ENCODE measurements at places on chromosomes 7 and 10.
A peak's percentile ranks its signal among the peaks of the same experiment; 100 is the strongest.

- DNase-seq: no peak
These were observed 93.0 kb downstream of the PCDH15 start for GRCh38 chr10:54708021-54708420.

GRCh38 chr10:43376046-43376635 lies 4.7 kb downstream of the FXYD4 start:
- DNase-seq: no peak

GRCh38 chr7:50791938-50792341 lies 9.2 kb upstream of the GRB10 start:
- no peak for DNase-seq

DNA sequence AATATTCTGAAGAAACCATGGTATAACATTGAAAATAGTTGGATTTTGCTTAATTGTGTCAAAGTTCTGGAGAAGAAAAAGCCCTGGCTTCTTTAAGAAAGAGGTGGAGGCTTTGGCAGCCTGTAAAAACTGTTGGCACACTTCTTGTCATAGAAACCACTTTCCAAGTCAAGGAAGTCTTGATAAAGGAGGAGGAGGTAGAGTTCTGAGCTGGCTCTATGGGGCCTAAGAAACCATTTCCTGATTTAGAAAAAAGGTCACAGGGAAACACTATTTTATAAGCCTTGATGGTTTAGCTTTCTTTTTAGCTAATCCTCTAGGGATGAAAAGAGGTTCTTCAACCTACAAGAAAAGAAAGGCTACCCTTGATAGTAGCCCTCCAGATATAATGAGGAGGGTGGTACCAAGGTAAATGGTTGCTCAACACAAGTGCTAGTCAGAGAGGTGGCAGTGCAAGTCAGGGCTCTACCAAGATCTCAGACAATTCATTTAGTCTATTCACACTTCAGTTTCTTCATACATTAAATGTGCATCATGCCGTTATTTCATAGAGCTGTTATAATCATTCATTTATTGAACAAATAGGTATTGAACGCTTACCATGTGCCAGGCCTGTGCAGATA lies 346.9 kb downstream of the RNLS start:
- no peak for DNase-seq

DNA sequence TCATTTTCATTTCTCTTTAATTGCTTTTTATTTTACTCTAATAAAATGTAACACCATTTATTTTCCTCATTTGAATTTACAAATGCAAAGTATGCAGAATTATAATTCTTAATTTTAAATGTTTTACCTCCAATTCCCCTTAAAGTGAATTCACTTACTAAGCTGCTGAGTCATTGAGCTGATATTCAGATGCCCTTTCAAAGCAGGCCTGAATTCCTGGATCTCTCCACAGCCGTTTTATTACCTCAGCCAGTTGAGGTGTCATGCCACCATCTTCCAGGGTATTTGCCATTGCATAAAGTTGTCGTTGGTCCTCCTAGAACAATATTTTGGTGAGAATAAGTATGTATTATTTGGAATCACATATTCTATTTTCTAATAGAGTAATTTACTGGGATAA lies 33.2 kb downstream of the GNAT3 start:
- DNase-seq: no peak

DNA sequence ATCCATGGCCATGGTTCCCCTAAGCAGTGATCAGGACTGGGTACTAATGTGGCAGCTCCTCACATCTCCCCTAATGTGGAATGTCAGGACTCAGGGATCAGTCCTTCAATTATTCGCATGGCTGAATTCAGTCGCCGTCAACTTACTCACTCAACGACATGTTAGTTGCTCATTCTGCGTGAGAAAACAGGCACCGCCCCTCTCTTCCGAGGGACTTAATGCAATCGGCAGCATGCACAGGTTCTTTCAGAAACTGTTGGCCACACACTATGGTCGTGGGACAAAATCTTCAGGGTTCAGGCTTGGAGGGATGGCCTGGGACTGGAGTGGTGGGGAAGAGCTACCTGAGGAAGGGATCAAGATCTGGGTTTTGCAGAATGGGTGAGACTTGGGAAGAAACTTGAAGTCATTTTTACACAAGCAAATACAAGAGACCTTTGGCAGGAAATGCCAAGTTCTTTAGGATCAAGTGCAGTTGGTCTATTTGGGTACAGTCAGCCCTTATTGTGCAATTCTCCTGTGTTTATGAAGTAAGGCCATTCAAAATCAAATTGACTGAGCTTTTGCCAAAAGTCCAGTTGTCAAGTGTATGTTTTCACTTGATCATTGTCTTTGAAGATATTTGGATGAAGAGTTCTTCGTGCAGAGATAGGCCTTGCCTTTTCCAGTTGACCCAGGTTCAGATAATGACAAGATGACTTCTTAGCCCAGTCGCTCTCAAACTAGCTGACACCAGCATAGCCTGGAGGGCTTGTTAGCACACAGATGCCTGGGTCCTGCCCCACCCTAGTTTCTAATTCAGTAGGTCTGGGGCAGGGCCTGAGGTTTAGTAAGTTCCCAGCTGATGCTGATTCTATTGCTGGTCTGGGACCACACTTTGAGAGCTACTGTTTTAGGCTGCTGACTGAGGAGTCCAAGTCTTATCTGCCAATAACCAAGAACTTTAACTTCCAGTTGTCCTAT lies 48.5 kb downstream of the LRRC18 start:
- no peak for DNase-seq

GRCh38 chr7:24898691-24899090 lies 81.3 kb downstream of the OSBPL3 start:
- no peak for DNase-seq

DNA sequence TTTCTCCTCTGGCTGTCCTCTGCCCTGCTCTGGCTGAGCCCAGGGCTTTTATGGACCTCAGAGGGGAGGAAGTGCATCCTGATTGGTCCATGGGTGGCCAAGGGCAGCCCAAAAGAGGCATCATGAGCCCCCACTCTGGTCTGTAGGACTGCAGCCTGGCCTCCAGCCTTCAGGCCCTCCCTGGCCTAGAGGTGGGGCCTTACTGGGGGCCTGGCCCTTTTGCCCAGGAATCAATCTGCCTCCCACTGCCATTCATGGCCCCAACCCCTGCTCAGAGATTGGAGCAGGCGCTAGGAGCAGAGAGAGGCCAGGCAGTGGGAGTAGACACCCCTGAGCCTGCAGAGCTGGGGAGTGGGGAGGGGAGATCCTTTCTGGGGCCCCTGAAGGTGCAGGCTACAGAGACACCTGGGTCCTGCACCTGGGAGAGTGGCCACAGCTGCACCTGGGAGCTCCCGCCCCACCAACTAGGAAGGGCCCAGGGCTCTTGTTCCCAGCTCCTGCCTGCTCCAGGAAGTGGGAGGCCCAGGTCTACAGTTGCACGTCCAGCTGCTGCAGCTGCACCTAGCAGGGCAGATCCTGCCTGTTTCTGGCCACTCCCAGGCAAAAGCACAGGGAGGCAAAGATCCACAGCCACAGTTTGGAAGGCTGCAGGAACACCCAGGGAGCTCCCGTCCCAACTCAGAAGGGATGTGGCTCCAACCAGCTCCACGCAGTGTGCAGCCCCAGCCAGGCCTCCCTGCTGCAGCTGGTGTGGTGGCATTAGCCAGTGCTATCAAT lies 6.4 kb upstream of the DYNC2I1 start:
- DNase-seq: no peak

DNA sequence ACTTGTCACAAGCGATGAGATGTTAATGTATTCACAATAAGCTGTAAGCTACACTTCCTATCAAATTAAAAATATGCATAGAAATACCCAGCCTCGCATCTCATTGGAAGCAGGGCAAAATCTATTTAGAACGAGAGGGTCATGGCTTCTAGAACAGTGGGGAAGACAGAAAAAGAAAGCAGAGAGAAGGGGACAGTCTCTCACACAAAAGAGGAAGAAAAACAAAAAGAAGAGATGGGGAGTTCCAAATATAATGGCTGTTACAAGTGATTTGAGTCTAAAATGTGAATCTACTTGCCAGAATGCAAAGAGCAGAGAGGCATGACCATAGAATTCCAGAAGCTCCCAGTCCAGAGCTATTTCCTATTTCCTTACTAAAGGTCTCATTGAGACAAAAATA lies 13.8 kb downstream of the LRRN3 start:
- no peak for DNase-seq

DNA sequence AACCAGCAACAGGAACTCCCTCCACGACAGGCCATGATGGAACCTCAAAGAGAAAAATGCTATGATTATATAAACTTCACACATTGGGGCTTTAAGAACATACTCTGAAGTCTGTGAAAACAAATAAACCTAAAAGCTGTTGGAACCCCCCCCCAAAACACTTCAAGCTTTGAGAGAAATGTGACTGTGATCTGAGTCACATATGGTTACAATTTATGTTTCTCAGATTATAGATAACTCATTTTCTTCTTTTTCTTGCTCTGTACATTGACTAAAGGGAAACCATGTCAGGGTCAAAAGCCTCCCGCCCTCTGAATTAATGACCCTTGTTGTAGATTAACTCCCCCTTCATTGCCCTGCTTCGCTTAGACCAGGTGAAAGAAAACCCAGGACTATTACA lies 15.8 kb downstream of the VOPP1 start:
- peak; percentile 37 for DNase-seq

DNA sequence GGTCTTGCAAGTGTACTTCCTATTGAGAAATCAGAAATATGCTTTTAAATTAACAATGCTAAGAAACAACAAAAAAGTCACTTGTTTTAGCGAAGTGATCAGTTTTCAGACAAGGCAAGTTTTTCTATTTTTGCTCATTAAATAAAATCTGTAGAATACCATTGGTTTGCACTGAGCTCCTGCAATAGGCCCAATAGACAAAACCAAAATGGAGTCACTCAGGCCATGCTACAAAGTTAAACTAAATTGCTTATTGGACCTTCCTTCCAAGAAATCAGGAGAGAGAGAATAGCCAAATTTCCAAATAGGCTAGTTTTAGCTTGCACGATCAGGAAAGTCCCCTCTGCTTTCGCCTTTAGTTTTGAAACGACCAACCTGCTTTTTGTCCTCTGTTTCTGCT lies 73.4 kb upstream of the SLC13A1 start:
- DNase-seq: no peak

DNA sequence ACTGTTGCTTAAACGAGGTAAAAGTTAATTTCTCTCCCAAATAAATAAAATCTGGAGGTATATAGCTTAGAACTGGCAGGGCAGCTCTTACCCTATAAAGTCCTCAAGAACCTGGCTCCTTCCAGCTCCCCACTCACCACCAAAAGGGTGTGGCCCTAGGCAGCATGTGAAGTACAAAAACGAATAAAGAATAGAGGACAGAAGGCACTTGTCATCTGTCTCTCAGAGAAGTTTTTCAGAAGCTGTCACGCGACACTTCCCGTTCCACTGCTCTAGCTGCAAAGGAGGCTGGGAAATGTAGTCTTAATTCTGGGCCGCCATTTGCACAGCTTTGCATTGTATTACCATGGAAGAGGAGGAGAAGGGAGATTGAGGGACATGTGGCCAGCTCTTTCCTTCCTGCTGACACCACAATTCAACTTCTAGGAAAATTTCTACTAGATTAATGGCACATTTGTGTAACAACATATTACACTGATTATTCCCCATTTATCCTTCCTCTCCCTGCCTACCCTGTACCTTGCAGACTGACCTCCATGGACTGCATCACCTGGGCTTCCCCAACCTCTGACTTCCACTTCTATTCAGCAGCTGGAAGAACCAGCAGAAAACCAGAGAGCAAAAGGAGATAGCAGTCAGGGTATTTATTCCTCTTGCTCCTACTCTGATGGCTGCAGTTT lies 62.2 kb downstream of the CCDC71L start:
- peak; percentile 85 for DNase-seq

- no peak for DNase-seq
These were observed 3.7 kb upstream of the STK32C start for GRCh38 chr10:132311338-132311939.

- DNase-seq: no peak
These were observed at the start of gene PLPP4 for GRCh38 chr10:120456626-120457430. PLPP4 (plus strand) TSS chr10:120457227; CDS start chr10:120457306, 79 bp downstream.

- DNase-seq: no peak
These were observed 110.2 kb downstream of the TAF3 start for GRCh38 chr10:7928536-7928935.

- DNase-seq: no peak
These were observed 44.2 kb downstream of the PRF1 start for GRCh38 chr10:70558295-70558694.

Data from activated naive CD4-positive, alpha-beta T cell treated with anti-CD3 and anti-CD28 coated beads for 36 hours (primary cell).